ENCODE measurements at places on chromosomes 3 and 15. TPM values are rescaled to one million over a fixed set of nuclear protein-coding genes. Genes with fewer than 3 reads are reported as not detected.
A peak's percentile ranks its signal among the peaks of the same experiment; 100 is the strongest.

- no peak for DNase-seq
- H3K36me3 ChIP-seq: no peaks in the 10 kb centered on the region
These were observed 45.7 kb downstream of the POC1A start for GRCh38 chr3:52108302-52109232.

CCK gene
- not detected for polyA plus RNA-seq

GRCh38 chr3:147368561-147369221 is 37.7 kb downstream of the ZIC4 start:
- no peak for DNase-seq
- peaks cover 78% of the 10 kb centered on the region for H3K27me3 ChIP-seq
- H3K36me3 ChIP-seq: no peaks in the 10 kb centered on the region

DNA sequence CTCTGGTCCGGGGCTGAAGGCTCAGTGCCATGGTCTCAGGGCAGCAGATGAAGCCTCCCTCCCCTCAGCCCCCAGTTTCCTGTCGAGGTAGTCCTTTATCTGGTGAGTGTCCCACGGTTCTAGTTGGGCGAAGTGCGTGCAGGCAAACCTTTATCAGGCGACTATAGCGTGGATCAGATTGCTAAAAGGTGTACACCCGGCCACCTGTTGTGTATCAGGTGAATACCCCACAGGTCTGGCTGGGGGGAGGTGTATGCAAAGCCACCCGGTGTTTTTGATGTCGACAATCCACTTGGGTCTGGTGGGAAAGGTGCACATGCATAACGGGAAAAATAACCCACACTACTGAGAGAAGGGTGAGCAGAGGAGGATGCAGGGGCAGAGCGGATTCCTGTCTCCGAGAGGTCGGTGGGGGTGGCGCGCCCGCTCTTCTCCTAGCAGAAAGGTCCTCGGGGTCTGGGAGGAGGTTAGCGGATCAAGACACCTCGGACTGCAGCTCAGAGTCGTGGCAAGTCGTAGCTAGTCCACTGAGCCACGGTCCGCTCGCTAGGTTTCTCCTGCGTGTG is 507 bp downstream of the SLC12A6 start:
- H3K4me1 ChIP-seq: peaks cover 9% of the 10 kb centered on the region
- H3K27ac ChIP-seq: peak overlapping the region; percentile 92
- peak overlapping the region; percentile 92 for H3K4me3 ChIP-seq
- no peaks in the 10 kb centered on the region for H3K27me3 ChIP-seq
- H3K36me3 ChIP-seq: no peaks in the 10 kb centered on the region

DNA sequence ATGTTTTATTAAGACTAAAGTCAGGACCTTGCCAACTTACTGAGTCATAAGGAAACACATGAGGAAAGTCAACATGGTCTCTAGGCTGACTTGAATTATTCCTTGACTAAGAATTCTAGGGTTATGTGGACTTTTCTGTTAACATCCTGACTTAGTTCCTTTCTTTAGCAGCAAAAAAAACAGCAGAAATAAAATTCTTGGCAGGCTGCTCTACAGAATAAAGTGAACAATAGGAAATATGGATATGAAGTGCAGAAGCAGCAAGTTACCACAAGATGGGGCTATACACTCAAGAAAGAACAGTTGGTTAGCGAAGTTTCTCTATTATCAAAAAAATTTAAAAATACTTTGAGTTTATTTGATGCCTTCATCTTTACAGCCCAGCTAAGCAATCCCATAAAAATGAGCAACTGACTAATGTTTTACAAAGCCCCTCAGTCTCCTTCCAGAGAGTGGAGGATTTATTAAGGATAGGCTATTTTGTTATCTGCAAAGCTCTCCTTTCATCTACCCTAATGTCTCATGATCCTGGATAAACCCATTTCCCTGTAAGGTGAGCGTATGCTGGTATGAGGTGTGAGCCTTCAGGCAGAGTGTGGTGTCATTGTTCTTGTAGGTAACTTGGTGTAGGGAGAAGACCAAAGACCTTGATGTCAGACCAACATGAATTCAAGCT is 23.1 kb upstream of the MCCC1 start:
- no peaks in the 10 kb centered on the region for H3K27me3 ChIP-seq
- no peak for DNase-seq
- H3K4me1 ChIP-seq: no peaks in the 10 kb centered on the region

- H3K36me3 ChIP-seq: no peaks in the 10 kb centered on the region
- H3K4me1 ChIP-seq: no peaks in the 10 kb centered on the region
- no peak for DNase-seq
These were observed 3.1 kb downstream of the MYO1E start for GRCh38 chr15:59369597-59369996.

DNA sequence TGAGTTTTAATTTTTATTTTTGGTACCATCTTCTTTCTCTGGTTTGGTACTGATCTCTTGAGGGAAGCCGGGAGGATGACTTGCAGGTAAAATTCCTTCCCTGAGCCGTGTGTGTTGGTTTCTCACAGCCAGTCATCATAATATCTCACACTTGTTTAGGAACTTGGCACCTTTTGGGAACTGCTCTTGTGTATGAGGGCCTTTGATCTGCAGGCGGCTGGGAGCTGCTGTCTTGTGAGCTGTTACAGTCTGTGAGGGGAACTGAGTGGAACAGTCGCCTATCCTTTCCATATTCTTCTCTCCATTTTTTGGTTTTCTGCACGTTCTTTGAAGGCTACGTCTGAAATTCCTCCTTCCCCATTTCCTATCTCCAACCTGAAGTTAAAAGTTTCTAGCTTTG is 75.2 kb downstream of the CACNA2D3 start:
- H3K4me3 ChIP-seq: no peak overlapping the region
- no peak for DNase-seq
- no peaks in the 10 kb centered on the region for H3K4me1 ChIP-seq
- H3K27me3 ChIP-seq: no peaks in the 10 kb centered on the region
- H3K36me3 ChIP-seq: no peaks in the 10 kb centered on the region

DNA sequence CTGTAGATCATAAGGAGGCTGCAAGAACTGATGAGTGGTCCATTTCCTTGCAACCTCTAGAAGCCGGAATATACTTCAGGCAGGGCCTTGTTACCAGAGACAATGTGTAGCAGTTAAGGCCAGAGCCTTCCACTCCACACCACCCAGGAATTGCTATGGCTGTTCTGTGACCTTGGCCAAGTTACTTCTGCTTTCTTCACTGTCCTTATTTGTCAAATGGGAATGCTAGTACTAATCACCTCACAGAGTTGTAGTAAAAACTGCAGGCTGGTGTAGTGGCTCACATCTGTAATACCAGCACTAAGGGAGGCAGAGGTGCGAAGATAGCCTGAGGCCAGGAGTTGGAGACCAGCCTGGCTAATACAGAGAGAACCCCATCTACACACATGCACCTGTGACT is 28.7 kb upstream of the RPN1 start:
- DNase-seq: no peak
- H3K4me1 ChIP-seq: no peaks in the 10 kb centered on the region
- H3K27me3 ChIP-seq: no peaks in the 10 kb centered on the region
- no peak overlapping the region for H3K4me3 ChIP-seq
- no peaks in the 10 kb centered on the region for H3K36me3 ChIP-seq
- no peak overlapping the region for H3K27ac ChIP-seq

DNA sequence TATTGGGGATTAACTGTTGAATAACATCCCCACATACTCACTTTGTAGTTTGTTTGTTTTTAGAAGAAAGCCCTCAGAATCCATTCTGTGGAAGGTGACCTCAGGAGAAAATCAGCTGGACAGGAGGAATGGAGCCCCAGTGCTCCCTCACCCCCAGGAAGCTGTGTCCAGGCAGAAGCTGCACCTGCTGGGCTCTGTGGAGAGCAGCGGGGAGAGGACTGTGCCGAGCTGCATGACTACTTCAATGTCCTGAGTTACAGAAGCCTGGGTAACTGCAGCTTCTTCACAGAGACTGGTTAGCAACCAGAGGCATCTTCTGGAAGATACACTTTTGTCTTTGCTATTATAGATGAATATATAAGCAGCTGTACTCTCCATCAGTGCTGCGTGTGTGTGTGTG is 14.0 kb downstream of the TIGIT start:
- DNase-seq: no peak
- no peaks in the 10 kb centered on the region for H3K27me3 ChIP-seq
- no peak overlapping the region for H3K27ac ChIP-seq

DNA sequence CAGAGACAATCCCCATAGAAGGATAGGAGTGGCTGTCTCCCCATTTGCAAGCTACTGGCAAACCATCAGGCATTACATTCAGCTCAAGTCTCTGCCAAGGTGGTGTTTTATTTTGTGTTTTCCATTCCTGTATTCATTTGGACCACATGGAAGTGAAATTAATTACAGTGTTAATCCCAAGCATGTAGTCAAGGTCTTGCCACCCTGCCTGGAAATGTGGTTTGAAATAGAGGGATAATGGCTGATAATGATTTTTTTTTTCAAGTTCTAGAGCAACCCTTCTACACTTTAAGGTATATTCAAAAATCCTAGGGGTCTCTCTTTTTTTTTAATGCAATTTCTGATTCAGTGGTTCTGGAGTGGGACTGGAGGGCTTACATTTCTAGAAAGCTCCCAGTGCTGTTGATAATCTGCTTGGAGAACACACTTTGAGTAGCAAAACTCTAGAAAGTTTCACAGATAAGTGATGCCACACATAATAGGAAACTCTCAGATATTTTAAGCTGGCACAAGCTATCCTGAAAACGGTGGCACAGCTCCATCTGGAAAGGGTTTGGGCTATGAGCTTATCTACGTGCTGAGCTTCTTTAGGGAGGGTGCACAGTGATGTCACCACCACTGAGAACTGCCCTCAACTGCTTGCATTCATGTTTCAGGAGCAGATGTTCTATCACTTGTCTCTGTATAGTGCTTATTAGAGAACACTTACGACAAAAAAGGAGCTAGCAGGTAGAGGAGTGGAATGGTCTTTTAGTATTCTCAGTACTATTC is 140.1 kb upstream of the IL12A start:
- DNase-seq: no peak
- H3K27me3 ChIP-seq: no peaks in the 10 kb centered on the region
- no peak overlapping the region for H3K4me3 ChIP-seq
- peaks cover 3% of the 10 kb centered on the region for H3K4me1 ChIP-seq
- H3K27ac ChIP-seq: no peak overlapping the region

- H3K27me3 ChIP-seq: no peaks in the 10 kb centered on the region
- H3K27ac ChIP-seq: no peak overlapping the region
- peaks cover 33% of the 10 kb centered on the region for H3K36me3 ChIP-seq
- no peak overlapping the region for H3K4me3 ChIP-seq
These were observed 6.5 kb downstream of the APEH start for GRCh38 chr3:49680493-49681231.

- no peak for DNase-seq
- H3K27ac ChIP-seq: no peak overlapping the region
- no peaks in the 10 kb centered on the region for H3K4me1 ChIP-seq
- peaks cover 44% of the 10 kb centered on the region for H3K36me3 ChIP-seq
- no peak overlapping the region for H3K4me3 ChIP-seq
- no peaks in the 10 kb centered on the region for H3K27me3 ChIP-seq
These were observed 9.6 kb upstream of the RCCD1 start for GRCh38 chr15:90945091-90945490.

FMN1 gene
- polyA plus RNA-seq: 0.71 TPM

GRCh38 chr15:60781211-60781713 is 302.3 kb upstream of the ICE2 start:
- H3K36me3 ChIP-seq: no peaks in the 10 kb centered on the region
- H3K27me3 ChIP-seq: no peaks in the 10 kb centered on the region
- H3K27ac ChIP-seq: no peak overlapping the region
- peak; percentile 70 for DNase-seq
- H3K4me1 ChIP-seq: no peaks in the 10 kb centered on the region
- H3K4me3 ChIP-seq: no peak overlapping the region

NR1I2 gene
- 0.41 TPM for polyA plus RNA-seq

DNA sequence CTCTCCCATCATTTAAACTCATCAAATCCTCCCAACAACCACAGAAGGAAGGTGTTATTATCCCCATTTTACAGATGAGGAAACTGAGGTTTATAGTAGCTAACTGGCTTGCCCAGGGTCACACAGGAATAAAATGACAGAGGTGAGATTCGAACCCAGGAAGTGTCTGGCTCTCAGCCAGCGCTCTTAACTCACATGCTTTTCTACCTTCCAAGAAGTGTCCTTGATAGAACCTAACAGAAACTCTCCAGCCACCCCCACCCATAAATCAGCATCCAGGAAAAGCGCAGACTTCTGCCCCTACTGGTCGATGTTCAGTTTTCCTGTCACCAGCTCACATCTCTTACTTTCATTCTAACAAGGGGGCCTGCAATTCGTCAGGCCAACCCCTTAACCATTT is 51.7 kb downstream of the SPATA12 start:
- no peaks in the 10 kb centered on the region for H3K27me3 ChIP-seq
- H3K36me3 ChIP-seq: no peaks in the 10 kb centered on the region
- H3K4me3 ChIP-seq: no peak overlapping the region
- no peaks in the 10 kb centered on the region for H3K4me1 ChIP-seq
- no peak overlapping the region for H3K27ac ChIP-seq

GRCh38 chr3:8052659-8053058 is 449.0 kb upstream of the LMCD1 start:
- H3K4me1 ChIP-seq: no peaks in the 10 kb centered on the region
- no peaks in the 10 kb centered on the region for H3K27me3 ChIP-seq
- no peak overlapping the region for H3K4me3 ChIP-seq
- no peak overlapping the region for H3K27ac ChIP-seq

GRCh38 chr3:30893678-30894325 is 659 bp downstream of the GADL1 start:
- peaks cover 2% of the 10 kb centered on the region for H3K4me1 ChIP-seq
- DNase-seq: no peak
- H3K36me3 ChIP-seq: no peaks in the 10 kb centered on the region
- H3K27ac ChIP-seq: no peak overlapping the region

GRCh38 chr3:88003115-88003755 is 55.6 kb downstream of the CGGBP1 start:
- H3K4me3 ChIP-seq: no peak overlapping the region
- no peak for DNase-seq
- no peaks in the 10 kb centered on the region for H3K27me3 ChIP-seq

CHST13 gene
- 7.0 TPM for polyA plus RNA-seq

DNA sequence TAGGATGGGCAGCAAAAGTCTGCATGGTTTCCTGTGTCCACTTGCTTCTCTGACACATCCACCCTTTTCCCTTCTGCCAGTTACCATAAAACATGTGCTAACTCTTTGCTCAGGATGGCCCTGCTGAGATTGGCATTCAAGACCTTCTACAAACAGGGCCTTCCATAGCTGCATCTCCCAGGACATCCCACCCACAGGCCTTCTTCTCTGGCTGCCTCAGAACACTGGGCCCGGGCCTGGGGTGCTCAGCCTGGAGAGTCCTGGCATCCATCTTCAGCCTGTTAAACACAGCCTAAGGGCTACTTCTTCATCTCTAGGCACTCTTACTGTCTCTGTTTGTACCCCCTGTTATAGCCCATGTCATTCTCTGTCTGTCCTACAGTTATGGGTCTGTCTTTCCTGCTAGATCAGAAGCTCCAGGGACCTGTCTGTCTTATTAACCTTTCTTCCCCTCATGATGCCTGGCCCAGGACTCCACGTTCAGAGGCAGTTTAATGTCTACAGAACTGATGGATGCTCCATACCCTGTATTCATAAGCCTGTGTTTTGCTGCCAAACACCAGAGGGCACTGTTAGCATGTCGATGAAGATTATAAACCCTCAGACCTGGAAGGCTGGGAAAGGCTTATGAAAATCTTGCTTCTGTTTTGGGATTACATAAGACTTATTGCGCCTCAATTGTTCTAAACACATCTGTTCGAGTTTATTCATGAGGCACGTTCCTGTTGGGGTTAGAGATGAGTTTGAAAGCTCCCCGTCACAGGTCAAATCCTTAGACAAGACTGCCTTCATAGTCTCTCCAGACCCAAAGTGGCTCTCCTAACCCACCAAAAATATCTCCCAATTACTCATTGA is 16.5 kb downstream of the SEMA3G start:
- H3K4me1 ChIP-seq: no peaks in the 10 kb centered on the region
- H3K27me3 ChIP-seq: no peaks in the 10 kb centered on the region
- no peak overlapping the region for H3K4me3 ChIP-seq
- DNase-seq: peak; percentile 37

Measured in kidney (tissue), 22 donors.